Testis (tissue), 5 donors: ENCODE measurements at places on chromosomes 4 and X. TPM values are rescaled to one million over a fixed set of nuclear protein-coding genes. Genes with fewer than 3 reads are reported as not detected.

FAM47A gene
- total RNA-seq = 3.3 TPM

DDX53 gene
- 4.6 TPM for total RNA-seq

KIAA0232 gene
- total RNA-seq = 48.0 TPM

BMX gene
- 0.55 TPM for total RNA-seq

BMP3 gene
- 0.16 TPM for total RNA-seq

IL3RA gene
- 5.5 TPM for total RNA-seq

ATRX gene
- 84.4 TPM for total RNA-seq

FRAS1 gene
- 3.5 TPM for total RNA-seq

GNL3L gene
- 27.6 TPM for total RNA-seq

ANAPC4 gene
- total RNA-seq = 43.5 TPM

AMBN gene
- total RNA-seq = 0.74 TPM

CLGN gene
- total RNA-seq = 26.9 TPM

WAS gene
- 2.5 TPM for total RNA-seq

PSAPL1 gene
- 19.0 TPM for total RNA-seq
